ENCODE measurements at places on chromosomes 1 and 21.

- no peak for DNase-seq
Observed at GRCh38 chr1:203186446-203187303, at the start of gene CHI3L1. Gene CHI3L1 (minus strand): TSS chr1:203186704. CDS start chr1:203186623, 81 bp downstream.

DNA sequence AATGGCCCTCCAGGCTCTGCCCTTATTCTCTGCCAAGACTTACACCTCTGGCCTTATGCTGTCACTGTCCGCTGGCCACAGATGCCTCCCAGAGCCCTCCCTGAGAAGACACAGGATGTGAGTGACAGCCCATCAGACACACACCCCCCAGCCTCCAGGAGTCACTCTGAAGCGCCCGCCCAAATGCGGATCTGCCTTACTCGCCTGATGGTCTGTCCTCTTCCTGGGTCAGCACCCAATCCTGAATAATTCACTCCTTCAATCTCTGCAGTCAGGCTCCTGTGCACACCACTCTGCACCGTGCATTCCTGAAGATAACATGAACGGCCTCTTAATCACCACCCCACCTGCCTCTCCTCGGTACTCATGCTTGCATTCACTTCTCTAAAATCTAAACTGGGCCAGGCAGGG, 14.7 kb downstream of the CLSTN1 start:
- no peak for DNase-seq

GRCh38 chr1:219175212-219175564, 1.5 kb downstream of the LYPLAL1 start:
- DNase-seq, result no peak

DNA sequence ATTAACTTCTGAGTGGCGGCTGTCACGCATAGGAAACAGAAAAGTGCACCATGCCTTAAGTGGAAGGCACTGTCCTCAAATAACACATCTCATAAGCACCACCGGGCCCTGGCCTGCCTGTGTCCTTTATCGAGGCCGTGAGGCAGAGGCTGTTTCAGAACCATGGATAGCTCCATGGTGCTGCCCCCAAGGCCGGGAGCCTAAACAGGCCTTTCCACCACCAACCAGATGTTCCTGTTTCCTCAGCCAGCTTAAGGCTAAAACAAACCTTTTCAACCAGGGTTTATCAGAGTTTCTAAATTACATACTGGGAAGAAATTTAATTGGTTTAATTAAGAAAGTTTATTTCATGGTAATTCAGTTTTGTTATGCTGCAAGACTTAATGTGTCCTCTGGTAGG, 114.4 kb downstream of the DMRTA2 start:
- no peak for DNase-seq

GRCh38 chr1:29211086-29212030, 19.4 kb downstream of the MECR start:
- no peak for DNase-seq

DNA sequence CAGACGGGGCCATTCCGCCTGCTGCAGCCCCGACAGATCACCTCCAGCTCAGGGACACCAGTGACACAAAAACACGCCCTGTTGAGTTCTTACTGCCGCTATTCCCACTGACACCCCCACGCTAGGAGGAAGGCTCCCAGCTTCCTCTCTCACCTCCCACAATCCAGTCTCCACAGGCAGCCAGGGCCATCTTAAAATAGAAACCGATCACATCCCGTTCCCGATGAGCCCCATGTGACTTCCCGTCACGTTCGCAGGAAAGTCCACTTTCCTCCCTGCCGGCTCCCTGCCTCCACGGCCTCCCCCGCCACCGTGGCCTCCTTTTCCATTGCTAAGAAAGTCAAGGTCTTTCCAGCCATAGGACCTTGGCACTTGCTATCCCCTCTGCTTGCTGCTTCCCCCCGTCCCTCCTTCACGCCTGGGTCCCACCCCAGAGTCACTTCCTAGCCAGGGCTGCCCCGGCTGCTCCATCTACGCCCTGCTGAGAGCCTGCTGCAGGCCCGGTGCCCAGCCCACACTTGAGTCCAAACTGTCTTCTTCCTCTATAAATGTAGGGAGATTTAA, 24.0 kb upstream of the DDOST start:
- no peak for DNase-seq

DNA sequence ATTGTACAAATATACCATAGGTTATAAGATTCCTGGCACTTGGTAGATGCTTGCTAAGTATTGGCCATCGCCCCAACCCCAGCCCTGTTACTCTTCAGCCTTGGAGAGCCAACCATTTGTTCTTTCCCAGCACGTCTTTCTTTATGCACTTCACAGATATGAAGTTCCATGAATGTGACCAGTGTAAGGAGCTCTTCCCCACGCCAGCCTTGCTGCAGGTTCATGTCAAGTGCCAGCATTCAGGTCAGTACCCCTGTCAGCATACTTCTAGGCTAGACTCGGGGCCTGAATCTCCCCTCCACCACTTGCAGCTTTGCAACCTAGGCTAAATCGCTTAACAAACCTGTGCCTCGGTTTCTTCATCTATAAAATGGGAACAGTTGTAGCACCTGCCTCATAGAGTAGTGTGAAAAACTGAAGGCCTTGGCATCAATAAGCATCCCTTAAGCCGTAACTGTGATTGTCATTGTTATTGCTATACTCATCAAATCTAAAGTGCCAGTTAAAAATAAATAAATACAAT, 41.0 kb upstream of the EPHA8 start:
- DNase-seq, result no peak

DNA sequence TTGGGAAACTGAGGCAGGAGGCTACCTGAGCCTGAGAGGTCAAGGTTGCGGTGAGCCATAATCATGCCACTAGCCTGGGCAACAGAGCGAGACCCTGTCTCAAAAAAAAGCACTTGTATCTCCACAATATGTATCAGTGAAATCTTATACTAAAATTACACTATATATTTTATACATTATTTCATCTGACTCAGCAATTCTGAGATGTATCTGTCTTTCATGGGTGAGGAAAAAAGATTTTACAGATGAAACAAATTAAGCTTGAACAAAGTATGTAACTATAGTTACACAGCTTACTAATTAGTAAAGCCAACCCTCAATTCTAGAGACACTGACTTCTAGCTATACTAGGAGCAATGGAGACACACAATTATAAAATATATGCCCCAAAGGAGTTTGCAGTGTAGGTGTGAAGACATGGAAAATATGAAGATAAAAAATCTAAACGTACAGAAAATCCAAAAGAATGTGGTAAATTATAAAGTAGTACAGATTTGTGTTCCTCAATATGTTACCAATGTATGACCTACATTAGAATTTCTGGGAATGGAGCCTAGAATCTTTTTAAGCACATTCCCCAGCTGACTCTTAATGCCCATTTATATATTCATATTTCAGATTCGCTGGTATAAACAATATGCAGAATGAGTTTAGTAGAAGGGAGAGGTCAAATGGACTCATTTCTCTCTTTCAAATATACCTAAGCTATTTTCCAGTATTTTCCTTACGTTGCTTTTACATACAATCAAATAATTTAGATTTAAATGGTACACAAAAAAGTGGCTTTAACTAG, 14.6 kb downstream of the GTF2B start:
- no peak for DNase-seq

GRCh38 chr21:35473496-35473895, 424.4 kb upstream of the RUNX1 start:
- no peak for DNase-seq

DNA sequence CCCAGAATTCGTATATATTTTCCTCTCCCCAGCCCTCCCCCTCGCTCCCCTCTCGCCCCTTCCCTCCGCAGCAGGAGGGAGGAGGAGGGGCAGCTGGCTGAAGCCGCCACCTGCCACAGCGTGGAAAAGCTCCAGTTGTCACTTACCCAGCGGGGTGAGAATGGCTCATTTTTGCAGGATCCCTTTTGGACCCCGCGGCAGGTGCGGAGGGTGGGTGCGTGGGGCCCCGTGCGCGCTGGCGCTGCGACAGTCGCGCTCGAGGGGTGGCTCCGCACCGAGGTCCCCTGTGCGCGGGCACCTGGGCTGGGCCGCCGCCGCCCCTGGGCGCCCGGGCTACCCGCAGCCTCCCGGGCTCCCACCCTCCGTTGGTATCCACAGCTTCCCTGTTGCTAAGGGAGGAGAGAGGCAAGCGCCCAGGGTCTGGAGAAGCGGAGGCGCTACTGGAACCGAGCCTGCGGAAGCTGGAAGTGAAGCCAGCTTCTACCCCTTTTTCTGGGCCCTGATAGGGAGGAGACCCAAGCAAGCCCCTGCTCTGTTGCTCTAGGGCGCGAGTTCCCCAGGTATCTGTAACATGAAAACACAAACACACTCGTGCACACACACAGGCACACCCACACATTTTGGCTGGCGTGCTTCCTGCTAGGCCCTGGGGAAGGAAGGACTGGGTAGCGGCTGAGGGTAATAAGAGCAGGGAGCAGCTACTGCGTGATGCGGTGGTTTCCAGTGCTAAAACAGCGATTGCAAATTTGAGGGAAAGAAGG, at the start of gene ERICH3:
ERICH3 (minus strand) TSS at position 442 of the 761 bp plus-strand sequence; CDS start at position 169, 273 bp downstream.
- no peak for DNase-seq

- no peak for DNase-seq
Observed at GRCh38 chr21:33988237-33989017, 72.8 kb upstream of the ATP5PO start.

GRCh38 chr21:27975514-27975913, 1008.6 kb upstream of the ADAMTS5 start:
- DNase-seq, result no peak

DNA sequence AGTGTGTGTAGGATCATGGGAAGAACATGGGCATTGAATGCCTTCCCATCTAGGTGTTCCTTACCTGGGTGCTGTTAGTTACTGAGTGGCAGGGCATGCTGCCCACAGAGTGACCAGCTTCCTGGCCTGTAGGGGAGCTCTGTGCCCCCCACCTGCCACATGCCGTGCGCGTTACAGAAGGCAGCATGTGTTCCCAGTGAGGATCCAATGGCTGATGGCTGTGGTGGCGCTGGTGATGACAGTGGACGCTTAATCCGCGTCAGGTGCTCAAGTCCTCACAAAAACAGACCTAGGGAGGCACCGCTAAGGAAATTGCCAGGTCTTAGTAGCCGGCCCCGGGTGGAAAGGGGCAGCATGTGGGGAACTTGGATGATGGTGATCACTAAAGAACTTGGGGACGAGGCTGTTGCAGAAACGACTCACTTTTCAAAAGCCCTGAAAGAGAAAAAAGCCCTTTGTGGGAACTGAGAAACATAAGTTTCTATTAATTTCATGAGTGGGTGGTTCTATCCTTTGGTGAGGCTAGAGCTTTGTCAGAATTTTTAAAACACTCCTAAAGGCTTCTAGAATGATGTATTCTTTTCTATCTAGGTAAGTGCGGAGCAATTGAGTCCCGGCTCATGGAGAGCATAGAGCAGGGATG, 93.2 kb downstream of the PRDM2 start:
- no peak for DNase-seq

DNA sequence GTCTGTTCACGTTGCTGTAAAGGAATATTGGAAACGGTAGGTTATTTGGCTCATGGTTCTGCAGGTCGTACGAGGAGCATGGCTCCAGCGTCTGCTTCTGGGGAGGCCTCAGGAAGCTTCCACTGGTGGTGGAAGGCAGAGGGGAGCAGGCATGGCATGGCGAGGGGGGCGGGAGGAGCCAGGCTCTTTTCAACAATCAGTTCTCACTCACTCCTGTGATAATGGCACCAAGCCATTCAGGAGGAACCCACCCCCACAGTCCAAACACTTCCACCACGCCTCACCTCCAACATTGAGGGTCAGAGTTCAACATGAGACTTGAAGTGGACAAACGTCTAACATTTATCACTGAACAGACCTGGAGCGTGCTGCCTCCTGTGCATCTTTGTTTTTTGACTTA, 141.2 kb downstream of the PGBD5 start:
- DNase-seq, result no peak

GRCh38 chr1:209176866-209177430, 406.6 kb upstream of the CAMK1G start:
- DNase-seq, result no peak

DNA sequence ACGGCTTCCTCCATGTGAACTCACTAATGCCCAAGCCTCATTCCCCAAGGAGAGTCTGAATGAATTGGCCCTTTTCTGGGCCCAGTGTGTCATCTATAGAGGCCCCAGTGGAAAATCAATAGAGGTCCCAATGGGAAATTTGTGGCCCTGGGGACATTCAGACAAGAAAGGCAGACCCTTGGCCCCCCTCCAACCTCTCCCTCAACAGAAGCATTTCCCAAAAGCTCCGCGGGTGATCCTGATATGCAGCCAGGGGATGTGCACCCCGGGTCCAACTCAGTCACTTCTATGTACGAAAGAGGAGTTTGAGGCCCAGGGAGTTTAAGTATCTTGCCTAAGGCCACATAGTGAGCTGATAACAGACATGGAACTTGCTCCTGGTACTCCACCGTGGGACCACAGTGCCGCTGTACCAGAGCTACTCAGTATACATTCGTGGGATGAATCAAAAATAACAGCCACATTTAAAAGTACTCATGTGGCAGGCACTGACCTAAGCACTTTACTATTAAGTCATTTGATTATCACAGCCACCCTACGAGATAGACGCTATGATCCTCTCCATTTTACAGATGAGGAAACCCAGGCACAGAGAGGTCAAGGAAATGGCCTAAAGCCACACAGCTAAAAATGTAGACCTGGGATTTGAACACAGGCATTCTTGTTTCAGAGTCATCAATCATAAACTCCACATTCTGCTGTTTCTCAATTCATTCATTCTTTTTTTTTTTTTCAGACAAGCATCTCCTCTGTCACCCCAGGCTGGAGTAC, 8.5 kb downstream of the EPHA2 start:
- DNase-seq, result no peak

GRCh38 chr1:27092888-27093287, 62.0 kb downstream of the SLC9A1 start:
- no peak for DNase-seq

DNA sequence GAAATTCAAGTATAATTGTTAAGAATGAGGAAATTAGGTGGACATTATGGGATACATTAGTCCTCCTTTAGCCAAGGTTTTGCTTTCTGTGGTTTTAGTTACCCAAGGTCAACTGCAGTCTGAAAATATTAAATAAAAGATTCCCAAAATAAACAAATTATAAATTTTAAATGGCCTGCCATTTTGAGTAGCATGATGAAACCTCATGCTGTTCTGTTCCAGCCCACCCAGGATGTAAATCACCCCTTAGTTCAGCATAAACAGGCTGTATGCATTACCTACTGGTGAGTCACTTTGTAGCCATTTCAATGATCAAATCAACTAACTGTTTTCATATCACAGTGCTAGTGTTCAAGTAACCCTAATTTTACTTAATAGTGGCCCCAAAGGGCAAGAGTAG, 132.5 kb upstream of the LYPLAL1 start:
- no peak for DNase-seq

DNA sequence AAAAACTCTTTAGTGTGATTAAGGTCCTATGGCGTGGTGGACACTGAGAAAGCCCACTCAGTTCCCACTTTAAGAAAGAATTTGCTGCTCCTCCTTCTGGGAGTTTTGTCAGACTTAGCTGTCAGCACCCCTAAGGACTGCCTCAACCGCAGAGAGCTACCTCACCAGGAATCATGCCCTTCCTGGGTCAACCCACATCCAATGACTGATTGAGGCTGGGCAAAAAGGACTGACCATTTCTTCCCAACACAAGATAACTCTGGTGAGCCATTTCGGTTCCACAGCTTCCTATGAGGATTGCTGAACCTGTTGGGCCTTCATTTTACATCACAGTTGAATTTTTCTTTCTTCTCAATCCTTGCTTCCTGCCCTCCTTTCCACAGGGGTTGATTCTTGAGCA, 197.9 kb downstream of the NCAM2 start:
- DNase-seq, result no peak
